ENCODE measurements at places on chromosomes 6 and 20. TPM values are rescaled to one million over a fixed set of nuclear protein-coding genes. Genes with fewer than 3 reads are reported as not detected.

VSX1 gene
- not detected for total RNA-seq

INSM1 gene
- total RNA-seq, result not detected

SRMS gene
- not detected for total RNA-seq

RSPH9 gene
- total RNA-seq, result 0.25 TPM

SUMO4 gene
- 1.0 TPM for total RNA-seq

CEP162 gene
- total RNA-seq, result 2.9 TPM

- DNase-seq, result no peak
Observed at GRCh38 chr6:138897031-138897430, 91.0 kb downstream of the REPS1 start.

GRCh38 chr6:75044846-75045245 lies 161.0 kb downstream of the COL12A1 start:
- DNase-seq, result no peak

GRCh38 chr6:133309579-133309978 lies 68.4 kb downstream of the EYA4 start:
- no peak for DNase-seq

DNA sequence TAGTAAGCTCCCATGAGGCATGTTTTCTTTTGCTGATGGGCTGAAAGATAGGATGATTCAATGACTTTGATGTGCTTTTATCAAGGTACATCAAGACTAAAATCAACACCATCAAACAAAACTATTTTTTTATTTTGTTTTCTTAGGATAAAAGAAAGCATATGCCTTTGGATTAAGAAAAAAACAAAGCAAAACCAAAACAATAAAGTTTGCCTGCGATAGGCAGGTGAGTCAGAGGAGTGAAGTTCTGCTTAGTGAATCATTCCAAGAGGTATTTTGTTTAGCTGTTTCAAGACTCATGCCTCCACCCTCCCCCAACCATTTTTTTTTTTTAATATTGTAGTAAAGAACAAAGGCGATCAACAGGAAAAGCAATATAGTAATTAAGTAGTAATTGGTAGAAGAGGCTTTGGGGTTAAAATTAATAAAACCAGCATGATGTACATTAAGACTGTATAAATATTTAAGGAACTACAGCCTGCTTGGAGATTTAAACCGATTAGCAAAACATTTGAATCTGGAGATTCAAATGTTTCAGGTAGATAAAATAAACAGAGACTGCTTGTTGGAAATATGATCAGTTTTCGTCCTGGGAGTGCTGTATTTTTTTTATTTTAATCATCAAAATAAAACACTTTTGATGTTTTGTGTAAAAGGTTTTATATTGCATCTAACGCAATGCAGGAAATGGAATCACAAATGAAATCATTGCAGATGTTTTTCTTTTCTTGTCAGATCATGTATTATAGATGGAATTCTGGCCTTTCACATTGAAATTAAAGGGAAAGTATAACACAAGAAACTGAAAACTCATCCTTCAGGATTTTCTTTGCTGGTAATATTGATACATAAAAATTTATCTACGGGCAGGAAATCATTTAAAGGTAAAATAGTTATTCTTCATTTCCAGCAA lies 482.3 kb upstream of the MANEA start:
- no peak for DNase-seq

DNA sequence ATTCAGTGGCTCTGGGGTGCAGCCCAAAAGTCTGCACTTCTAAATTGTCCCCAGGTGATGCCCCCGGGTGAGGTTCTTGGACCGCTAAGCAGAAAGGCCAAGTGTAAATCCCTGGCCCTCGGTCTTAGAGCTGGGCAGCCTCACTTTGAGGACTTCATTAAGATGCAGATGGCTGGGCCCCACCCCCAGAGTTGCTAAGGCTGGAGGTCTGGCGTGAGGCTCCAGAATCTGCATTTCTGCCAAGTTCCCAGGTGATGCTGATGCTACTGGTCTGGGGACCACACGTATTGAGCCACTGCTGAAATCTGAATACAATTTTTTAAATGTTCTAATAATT lies 735 bp upstream of the SLC23A2 start:
- no peak for DNase-seq

DNA sequence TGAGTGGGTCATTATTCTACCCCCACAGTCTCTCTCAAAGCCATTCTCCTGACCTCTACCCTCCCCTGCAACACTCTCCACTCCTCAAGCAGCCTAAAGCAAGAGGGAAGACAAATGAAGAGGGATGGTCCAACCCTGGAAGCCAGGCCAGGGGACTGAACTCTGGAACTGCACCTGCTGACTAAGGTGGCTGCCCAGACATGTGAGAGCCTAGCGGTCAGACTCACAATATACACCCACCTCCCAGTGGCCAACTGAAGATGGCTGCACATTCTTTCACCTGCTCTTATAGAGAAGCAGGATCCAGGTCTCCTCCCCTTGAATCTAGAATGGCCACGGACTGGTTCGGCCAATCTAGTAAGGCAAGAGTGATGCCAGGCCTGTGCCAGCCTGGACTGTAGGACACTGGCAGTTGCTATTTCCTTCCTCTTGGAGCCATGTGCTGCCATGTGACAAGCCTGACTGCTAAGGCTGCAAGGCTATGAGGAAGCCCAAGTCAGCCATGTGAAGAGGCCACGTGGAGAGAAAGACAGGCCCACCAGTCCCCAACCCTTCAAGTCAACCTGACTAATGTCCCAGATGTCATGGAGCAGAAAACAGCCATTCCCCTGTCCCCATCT lies 31.8 kb downstream of the ACSS1 start:
- no peak for DNase-seq

DNA sequence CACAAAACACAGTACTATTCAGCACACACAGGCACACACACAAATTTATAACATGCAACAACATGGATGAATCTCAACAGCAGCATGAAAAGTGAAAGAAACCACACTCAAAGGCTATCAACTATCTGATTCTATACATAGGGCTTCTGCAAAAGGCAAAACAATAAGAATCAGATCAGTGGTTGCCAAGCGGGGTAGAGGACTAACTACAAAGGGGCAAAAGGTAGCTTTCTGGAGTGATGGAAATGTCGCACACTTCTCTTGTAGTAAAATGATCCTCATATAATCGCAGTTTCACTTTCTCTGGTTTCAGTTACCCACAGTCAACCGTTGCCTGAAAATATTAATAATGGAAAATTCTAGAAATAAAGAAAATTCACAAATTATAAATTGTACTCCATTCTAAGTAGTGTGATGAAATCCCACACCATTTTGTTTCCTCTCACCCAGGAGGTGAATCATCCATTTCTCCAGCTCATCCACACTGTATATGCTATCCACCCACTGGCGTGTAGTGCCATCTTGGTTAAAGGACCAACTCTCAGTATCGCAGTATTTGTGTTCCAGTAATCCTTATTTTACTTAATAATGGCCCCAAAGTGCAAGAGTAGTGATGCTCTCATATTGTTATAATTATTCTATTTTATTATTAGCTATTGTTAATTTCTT lies 12.8 kb upstream of the PLN start:
- DNase-seq, result no peak

DNA sequence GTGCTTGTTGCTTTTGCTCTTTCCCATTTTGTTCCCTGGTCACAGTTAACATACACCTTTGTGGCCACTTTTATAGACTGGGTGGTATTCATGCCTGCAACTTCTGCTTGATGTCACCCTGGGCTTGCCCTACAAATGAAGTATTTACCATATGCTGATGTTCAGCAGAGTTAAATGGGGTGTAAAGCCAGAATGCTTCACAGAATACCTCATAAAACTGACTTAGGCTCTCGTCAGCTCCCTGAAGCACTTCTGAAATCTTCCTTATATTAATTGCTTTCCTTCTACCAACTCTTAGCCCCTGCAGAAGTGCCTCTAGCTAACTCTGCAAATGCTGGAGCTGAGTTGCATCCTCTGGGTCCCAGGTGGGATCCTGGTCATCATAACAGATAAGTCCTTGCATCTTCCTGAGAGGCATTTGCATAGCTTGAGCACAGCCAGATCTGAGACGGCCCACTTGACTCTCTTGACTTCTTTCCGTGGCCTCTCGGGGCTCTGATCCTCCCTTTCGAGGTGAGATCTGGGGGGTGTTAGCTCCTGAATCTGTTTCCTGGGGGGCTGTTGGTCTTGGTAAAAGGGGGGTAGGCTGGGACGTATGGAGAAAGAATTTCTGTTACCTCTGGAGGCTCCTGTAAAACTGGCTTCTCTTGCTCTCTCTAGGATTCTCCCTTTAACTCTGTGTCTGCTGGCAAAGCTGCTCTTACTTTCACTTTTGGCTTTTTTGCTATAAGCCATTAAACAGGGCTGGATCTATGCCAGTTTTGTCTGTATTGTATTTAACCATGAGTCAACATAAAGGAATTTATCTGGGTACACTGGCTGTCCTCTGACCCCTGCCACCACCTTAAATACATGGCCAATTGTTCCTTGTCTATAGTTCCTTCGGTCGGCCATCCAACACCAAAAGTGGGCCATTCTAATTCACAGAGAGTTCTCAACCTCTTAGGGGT lies 223.0 kb upstream of the SYNCRIP start:
- peak; percentile 89 for DNase-seq

GRCh38 chr6:140228491-140228890 lies 854.0 kb upstream of the CITED2 start:
- no peak for DNase-seq

DNA sequence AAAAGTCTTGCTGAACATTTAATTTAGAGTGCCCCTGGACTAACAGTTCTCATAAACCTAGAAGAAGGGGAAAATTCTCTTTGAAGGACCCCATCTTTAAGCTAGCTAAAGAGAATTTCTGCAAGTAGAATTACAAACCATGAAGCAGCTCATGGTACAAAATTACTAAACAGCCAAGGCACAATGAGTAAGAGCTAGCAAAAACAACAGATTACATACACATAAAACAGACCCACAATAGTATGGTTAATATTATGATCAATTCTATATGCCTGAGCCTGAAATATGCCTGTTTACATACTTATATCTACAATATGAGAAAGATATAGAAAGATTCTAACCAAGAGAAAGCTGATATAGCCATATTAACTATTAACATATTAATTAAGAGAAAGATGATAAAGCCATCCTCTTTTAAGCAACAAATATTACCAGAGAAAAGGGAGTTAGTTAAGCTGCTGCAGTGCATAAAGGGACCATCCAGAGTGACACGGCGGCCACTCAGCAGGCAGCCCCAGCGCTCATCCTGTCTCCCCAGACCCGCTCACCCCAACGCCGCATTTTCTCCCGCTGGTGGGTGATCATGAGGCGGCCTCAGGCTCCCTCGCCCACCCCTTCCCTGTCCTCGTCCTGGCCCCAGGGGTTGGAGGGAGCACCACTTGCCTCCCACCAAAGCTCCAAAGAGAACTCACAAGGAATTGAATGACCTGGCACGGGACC lies 98.4 kb upstream of the CARMIL1 start:
- no peak for DNase-seq

GRCh38 chr6:85429346-85429745 lies 20.5 kb upstream of the NT5E start:
- no peak for DNase-seq

GRCh38 chr20:7257692-7258466 lies 490.4 kb downstream of the BMP2 start:
- DNase-seq, result no peak

DNA sequence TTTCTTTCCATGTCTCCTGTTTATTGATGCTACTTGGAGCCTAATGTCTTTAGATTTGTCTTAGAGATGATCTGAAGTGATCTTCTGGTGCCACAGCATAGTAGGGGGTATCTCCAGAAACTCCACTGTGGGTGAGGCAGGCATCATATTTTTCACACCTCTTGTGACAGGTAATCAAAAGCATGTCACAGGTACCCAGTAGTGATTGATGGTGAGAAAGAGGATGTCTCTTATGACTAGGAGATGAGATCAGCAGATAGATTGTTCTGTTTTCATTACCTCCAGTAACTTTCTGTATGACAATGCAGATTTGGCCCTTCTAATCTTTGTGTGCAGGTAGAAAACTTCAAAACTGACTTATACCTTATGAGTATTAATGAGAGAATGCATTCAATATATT lies 13.5 kb downstream of the NCOA7 start:
- DNase-seq, result peak; percentile 36

GRCh38 chr6:138891255-138891986 lies 95.5 kb downstream of the ECT2L start:
- no peak for DNase-seq

GRCh38 chr6:134577998-134578397 lies 260.1 kb upstream of the SGK1 start:
- peak; percentile 39 for DNase-seq

GRCh38 chr6:142300302-142300701 lies 1.5 kb upstream of the ADGRG6 start:
- DNase-seq, result no peak

GRCh38 chr6:137699031-137699683 lies 167.9 kb upstream of the TNFAIP3 start:
- DNase-seq, result peak; percentile 44

DNA sequence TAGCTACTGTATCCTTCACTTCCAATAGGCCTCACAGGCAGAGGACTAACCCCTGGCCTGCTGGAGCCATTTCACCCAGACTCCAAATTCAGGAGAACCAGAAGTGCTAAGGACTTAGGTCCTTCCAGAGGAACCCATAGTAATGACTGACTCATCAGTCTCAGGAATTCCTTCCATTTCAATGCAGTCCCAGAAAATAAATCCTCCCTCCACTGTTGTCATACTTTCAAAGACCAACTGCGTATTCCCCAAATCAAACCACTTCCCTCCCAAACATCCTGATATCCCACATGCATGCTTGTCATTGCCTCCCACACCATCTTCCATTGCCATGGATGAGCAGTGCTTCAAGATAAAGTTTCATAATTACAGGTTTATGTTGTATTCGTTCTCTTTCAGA lies 31.8 kb upstream of the NT5E start:
- DNase-seq, result no peak

DNA sequence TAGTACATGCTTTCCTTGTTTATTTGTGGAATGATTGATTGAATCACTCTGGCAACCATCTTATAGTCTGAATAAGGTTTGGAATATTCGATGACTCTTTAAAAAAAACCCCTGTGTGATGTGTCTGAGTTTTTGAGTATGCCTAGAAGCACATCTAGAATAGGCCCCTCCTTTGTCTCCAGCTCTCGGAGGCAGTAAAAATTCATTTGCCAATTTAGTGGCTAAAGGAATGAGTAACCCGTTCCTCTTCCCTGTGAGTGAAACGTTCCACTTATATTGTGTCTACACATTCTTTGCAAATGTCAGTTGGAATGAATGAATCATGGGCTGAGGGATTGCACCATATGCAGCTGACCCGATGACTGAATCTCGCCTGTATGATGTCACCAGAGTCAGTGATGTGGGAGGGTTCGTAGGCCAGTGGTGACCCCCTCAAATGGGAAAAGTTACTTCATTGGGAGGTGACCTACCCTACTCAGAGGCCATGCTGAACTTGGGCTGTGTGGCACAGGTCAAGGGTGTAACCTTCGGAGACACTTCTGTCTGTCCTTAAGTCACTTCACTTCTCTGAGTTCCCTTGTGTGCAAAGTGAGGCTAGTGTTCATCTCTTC lies 21.6 kb downstream of the MOCS3 start:
- DNase-seq, result peak; percentile 79

Data from dermis microvascular lymphatic vessel endothelial cell (primary cell).